ENCODE measurements at places on chromosomes 4 and X.

DNA sequence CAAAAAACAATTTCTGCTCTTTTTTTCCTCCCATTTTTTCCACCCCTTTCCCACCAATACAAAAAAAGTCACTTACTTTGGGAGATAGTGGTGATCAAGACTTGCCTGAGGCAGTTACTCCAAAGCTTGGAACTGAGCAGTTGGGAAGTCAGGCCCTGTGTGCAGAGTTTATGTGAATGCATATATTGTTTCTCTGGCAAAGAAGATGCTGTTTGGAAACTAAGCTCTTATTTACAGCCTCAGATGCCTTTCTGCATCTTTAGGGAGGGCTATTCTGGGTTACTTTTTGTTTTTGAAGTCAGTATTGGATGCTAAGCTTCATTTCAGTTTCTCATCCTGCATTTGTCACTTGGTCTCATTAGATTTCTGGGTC is 136.3 kb downstream of the ZNF330 start:
- no peak for DNase-seq

GRCh38 chr4:82638479-82638878 is 76.7 kb upstream of the TMEM150C start:
- DNase-seq: no peak

DNA sequence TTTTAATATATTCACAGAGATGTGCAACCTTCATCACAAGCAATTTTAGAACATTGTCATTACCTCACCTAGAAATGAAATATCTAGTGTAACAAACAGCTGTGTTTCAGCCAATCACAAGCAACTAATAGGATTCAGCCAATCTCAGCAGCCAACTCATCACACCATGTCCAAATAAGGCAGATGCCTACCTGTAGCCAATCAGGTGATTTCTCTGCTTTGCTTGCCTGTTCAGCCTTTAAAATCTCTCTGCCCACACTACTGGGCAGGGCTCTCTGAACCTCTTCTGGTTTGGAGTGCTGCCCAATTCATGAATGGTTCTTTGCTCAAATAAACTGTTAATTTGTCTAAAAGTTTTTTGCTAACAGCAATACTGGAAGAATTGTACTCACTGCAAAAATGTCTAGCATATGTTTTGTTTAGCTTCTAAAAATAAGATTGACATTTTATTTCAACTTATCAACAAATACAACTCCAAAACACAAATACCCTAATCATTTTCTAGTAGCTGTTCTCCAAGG is 52.4 kb upstream of the IGFBP7 start:
- DNase-seq: no peak

- DNase-seq: no peak
Measured at GRCh38 chrX:39605183-39605582, 492.6 kb downstream of the BCOR start.

DNA sequence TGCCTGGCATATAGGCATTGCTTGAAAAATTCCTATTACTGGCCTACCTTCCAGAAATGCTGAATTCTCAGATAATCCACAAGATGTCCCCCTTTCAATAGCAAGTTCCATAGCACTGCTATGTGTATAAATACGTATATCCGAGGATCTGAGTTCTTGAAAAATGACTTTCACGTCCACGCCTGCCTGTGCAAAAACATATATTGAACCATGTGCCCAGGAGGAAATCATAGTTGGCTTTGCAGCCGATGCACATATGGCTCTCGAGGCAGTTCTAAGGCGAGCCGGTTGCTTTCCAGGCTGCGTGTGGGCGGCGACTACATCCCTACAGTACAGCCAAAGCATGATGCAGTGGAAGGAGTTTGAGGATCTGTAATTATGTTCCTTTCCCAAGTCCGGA is 55.4 kb upstream of the ESX1 start:
- peak; percentile 14 for DNase-seq

- no peak for DNase-seq
Measured at GRCh38 chrX:30577362-30577991, at the start of gene TASL. TSS of gene TASL (minus strand) at chrX:30577766. CDS start at chrX:30560355, 17,411 bp downstream.

GRCh38 chr4:78346222-78346621 is 205.3 kb upstream of the ANXA3 start:
- no peak for DNase-seq

DNA sequence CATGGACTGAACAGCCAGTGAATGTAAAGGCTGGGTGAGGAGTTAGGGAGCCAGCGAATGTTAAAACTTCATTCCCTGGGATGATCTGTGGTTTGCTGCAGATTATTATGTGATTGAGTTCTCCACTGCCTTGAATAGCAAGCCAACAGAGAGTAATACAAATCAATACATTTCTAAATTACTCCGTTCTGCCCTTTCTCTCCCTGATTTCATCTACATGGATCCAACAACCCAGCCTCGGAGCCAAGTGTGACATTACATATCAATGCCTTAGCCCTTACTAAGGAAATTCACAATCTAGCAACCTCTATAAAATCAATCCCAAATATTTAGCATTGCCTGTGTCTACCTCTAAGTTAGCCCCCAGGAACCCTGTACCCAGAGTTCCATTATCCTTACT is 11.0 kb downstream of the HSD17B13 start:
- no peak for DNase-seq

- no peak for DNase-seq
Measured at GRCh38 chr4:137599734-137600133, 67.4 kb upstream of the PCDH18 start.

GRCh38 chrX:110402091-110402849 is 43.6 kb downstream of the RTL9 start:
- DNase-seq: no peak

GRCh38 chr4:56468097-56468422 is 643 bp downstream of the SRP72 start:
- DNase-seq: no peak

- DNase-seq: no peak
Measured at GRCh38 chrX:114272096-114272686, 311.7 kb upstream of the HTR2C start.

DNA sequence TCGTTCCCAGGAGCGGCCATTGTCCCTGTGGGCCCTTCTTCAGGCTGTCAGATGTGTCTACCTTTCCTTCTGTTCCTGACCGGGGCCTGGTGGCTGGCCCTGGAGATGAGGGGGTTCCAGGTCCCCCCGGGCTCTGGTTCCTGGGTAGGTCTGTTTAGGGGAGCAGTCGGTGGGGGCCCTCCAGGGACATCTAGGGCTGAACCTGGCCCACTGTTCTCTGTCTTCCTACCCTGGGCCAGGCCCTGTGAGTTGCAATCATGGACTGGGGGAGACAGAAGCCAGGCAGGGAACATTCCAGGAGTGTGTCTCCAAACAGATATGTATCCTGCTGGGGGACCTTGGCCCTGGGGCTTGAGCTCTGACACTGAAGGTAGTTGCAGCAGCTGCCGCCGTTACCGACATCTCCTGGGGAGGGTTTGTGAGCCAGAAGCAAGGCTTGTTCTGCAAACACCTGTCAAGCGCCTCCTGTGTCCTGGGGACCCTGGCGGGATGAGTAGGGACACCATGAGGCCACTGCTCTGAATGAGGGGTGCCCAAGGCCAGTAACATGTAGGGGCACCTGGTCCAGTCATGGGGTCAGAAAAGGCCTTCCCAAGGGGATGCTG is 49.5 kb upstream of the ADRA2C start:
- no peak for DNase-seq

- no peak for DNase-seq
Measured at GRCh38 chr4:1403177-1403583, 3.1 kb downstream of the NKX1-1 start.

- no peak for DNase-seq
Measured at GRCh38 chr4:153362184-153362583, 17.7 kb downstream of the MND1 start.

DNA sequence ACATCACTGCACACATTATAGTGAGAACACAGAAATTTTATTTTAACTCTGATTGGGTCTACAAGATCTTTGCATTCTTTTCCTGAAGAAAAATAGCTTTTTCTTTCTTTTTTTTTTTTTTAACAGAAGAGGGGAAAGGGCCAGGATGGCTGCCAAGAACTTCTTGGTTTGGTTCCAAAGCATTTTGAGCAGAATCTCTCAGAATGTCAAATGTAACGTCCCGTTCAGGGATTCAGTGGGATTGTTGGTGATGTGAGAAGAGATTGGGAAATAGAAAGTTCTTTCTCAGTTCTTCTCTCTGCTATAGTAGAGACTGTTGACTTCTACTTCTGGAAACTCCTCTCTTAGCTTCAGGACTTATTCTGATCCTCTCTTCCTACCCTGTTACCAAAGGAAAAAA is 70.9 kb upstream of the CBR4 start:
- no peak for DNase-seq

DNA sequence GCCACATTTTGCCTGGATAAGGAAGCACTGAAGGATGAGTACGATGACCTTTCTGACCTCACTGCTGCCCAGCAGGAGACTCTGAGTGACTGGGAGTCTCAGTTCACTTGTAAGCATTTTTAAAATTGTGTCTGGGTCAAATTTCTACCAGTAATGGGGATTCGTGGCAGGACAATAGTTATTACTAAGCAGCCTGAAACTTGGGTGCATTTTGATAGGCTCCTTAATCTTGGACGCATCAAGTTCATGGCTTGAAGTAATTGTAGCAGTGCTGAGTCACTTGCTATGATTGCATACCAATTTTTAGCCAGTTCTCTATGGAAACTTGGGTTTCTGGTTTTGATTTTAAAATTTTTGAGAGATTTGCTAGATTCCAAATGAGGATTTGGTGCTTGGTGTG is 4.3 kb downstream of the PGRMC1 start:
- peak; percentile 76 for DNase-seq

DNA sequence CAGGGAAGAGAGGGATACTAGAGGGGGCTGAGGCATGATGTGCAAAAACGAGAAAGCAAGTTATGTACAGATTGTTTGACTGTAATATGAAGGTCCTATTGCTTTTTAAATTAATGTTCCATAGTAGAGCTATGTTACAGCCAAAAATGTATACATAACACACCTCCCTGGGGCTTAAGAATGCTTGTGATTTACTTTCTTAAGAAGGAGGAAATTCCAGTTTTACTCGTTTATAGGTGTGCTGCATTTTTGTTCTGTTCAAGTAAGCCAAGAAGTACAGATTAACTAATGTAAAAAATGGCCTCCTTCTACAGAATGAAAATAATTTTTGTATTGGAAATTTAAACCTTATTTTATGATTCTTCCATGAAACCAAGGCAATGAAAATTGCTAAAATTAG is 614.4 kb upstream of the NR3C2 start:
- no peak for DNase-seq

DNA sequence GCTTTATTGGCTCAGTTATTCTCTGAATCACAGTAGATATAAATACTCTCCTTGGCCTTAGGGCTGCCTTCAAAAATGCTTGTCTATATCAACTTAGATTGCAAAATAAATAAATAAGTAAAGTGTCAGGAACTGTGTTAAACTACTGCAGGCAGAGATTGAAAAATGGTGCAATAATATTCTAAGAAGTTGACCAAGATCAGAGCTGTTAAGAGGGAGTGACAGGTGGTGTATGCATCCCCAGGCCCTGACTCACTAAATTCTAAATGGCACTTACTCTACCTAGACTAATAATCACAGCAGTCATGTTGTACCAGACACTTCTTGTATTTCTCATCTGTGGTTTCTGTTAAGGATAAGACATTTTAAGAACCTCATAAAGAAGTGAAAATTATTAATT is 235.1 kb upstream of the SPOCK3 start:
- DNase-seq: no peak

DNA sequence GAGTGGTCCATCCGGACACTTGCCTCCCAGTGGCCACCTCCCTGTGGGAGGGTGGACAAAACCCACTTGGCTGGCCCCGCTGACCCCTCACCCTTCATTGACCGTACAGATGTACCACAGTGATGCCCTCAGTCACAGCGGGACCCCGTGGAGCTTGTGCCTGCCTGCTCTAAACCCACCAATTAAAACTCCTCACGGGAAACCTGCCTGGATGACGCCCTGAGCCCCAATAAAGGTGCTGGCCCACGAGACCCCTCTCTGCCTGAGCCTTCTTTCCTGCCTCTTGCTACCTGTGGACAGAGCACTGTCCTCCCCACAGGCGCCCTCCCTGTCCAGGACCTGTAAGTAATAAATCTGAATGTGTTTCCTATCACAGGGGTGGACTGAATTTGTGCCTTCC is 32.9 kb downstream of the RNF212 start:
- no peak for DNase-seq

DNA sequence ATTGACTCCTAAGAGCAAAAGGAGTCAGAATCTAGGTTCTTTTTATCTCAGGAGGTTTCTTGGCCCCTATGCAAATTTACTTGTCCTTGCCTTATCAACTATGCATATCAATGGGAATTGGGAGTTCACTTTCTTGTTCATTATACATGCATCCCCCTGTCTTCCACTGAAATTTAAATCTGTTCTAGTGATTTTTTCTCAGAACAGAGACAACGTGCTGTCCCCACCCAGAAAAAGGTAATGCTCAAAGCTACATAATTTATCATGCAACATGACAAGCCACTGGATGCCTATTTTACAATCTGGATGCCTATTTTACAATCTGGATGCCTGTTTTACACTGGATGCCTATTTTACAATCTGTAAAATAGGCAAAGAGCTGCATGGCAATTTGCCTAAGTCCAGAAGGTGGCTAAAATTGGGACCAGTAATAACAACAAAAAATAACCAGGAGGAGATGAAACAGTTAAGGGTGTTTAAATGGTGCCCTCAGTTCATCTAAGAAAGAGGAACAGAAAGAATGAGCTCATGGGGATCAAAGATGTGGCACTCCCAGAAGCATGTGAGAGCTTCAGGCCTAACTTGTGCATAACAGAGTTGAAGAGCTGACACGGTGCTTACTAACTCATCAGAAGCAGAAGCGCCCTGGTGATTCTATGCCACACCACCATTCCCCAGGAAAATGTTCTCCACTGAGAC is 537.8 kb upstream of the BOD1L1 start:
- no peak for DNase-seq

GRCh38 chrX:123740536-123740935 is 7.7 kb upstream of the THOC2 start:
- DNase-seq: no peak

GRCh38 chr4:9849538-9849920 is 68.1 kb downstream of the DRD5 start:
- no peak for DNase-seq

- no peak for DNase-seq
Measured at GRCh38 chr4:154506253-154506652, 14.7 kb upstream of the DCHS2 start.

DNA sequence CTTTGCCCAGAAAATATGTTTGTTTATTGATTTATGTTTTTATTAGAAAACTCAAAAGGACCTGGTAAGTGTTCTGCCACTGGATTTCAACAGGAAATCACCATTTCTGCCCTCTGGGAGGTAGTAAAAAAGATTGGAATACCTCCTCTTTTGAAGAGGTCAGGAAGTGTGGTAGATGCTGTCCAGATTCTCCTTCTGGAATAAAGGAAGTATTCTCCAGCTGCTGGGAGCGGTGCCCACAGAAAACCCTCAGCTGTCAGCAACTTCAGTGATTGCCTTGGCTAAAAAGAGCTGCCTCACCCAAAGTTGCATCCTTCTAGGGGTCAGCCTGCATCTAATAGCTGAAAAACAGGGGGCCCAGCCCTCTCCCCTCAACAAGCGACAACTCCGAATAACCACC is 13.8 kb upstream of the ZNF674 start:
- no peak for DNase-seq

DNA sequence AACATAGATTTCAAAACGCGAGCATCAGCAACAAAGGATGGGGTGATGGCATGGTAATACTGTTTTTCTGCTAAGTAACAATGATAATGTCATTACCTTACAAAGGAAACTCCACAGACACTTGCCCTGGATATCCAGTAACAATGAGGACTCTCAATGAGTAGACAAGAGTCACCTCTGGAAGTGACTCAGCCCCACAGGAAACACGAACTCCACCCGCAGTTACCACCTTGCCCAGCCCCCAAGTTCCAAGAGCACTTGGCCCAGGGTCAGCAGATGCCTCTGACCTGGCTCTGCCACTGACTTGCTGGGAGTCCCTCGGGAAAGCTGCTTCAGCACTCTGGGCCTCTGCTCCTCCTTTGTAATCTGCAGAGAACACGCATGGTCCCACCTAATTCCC is 110.3 kb upstream of the MAP3K15 start:
- DNase-seq: no peak
